ENCODE measurements at places on chromosomes 3 and 15.

GRCh38 chr3:188211476-188211875 is 57.5 kb downstream of the LPP start:
- peak; percentile 2 for DNase-seq

GRCh38 chr3:68287101-68287500 is 632.7 kb upstream of the SUCLG2 start:
- DNase-seq: no peak

DNA sequence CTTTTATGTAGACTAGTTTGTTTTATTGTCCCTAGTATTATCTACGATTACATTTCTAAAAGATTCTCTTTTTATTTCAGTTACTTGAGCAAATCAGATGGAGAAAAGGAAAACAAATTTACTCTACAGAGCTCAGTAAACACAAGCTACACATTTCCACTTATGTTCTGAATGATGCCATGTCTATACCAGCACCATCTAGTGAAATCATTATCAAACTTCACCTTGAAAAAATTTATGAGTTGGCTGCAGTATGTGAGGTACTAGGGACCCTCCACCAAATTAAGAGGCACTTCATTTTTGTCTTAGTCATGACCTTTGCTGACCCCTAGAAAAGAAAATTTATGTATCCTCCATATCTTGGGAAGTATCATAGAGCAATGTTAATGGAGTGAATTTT is 827.4 kb downstream of the SI start:
- DNase-seq: no peak

DNA sequence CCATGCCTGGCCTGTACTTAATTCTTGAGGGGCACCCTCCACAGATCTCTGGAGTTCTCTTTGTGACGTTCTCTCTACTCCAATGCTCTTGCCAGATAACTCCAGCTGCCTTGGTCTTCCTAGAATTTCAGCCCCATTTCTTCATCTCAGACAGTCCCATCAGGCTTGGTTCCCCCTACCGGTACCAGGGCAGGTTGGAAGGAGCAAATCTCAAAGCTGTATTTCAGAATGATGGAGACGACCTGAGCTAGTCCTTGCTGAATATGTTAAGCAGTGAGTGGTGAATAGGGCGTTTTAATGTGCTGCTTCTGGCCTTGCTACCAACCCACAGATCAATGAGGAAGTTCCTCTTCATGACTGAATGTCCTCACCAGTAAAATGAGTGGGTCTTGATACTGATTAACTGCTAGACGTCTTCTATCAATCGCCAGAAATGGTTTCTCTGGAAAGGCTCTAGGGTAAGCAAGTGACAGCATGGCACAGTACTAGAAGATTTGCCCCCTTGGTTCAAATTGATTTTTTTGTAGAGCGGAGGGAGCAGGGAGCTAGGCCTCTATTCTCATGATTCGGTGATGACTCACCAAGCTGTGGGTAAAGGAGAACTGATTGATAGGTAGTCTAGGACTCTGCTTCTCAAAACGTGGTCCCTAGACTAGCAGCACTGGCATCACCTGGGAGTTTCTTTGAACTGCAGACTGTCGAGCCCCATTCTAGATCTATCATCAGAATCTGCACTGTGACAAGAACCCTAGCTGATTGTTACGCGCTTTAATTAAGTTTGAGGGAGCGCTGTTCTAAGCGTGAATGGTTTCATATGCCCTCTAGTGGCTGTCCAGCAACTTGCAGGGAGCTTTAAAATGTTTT is 67.8 kb downstream of the UBP1 start:
- no peak for DNase-seq

DNA sequence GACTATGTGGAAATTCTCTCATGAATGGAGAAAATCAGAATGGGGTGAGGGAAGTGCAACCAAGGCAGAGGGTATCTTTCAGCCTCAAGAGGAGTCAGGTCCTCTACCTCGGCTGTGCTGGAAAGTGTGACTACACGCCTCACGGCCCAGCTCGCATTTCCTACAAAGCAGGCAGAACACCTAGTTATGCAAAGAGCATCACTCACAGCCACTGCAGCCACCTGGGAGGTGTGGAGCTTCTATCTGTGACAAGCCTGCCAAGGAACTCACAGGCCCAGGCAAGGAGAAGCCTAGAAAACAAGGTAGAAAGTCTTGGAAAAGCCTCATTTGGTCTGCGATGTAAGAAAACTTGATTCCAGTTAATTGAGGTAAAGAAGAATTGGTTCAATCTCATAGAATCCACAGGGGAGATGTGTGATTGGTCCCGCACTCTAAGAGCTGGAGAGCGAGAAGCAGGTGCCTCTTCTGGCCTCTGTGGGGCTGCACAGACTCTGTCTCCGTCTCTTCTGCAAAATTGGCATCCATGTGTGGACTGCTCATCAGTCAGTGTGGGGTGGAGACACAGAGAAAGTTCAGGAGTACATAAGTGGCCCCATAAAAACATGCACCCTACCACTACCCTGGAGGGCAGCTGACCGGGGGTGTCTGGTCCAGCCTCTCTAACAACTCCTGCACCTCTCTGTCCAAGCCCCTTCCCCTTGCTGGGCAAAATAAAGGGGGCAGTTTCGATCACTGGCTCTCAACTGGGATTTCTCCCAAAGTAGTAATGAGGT is 76.8 kb downstream of the TAMM41 start:
- no peak for DNase-seq

DNA sequence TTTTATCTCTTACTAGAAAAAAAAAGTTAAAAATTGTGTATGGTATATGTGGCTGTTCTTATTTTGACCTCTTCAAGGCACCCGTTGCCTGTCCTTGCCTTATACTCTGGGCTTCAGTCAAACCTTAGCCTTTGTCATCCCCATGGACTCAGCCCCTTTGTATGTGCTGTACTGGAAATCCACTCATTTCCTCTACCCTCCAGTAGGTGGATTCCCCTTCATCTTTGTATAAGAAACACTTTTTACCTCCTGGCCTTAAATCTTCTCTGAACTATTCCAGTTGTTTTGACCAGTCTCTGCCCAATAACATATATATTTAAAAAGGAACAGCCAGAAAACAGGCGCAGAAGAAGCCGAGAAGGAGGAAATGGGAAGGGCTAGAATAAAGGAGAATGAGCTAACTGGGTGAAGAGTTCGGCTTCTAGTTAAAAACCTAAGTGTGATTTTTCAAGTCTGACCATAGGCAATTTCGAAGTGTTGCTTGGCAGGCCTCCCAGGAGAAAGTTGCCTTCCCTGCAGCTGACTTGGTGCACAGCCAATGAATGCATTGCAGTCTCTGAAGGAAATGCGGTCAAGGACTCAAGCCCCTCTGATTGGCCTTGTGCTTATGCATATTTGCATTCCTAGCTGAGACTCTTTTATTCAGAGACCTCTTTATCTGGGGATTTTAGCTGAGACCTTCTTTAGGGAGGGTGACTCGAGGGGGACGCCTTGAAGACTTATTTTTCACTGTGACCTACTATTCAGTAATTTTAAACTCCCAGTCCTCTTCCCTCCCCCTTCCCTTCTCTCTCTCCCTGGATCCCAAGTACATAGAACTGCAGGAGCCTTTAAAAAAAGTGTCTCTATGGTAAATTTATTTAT is 277.4 kb downstream of the ROBO1 start:
- DNase-seq: no peak

GRCh38 chr3:162994165-162994564 is 1497.6 kb downstream of the OTOL1 start:
- no peak for DNase-seq
